ENCODE measurements at places on chromosomes 7 and 10. TPM values are rescaled to one million over a fixed set of nuclear protein-coding genes. Genes with fewer than 3 reads are reported as not detected.

DNA sequence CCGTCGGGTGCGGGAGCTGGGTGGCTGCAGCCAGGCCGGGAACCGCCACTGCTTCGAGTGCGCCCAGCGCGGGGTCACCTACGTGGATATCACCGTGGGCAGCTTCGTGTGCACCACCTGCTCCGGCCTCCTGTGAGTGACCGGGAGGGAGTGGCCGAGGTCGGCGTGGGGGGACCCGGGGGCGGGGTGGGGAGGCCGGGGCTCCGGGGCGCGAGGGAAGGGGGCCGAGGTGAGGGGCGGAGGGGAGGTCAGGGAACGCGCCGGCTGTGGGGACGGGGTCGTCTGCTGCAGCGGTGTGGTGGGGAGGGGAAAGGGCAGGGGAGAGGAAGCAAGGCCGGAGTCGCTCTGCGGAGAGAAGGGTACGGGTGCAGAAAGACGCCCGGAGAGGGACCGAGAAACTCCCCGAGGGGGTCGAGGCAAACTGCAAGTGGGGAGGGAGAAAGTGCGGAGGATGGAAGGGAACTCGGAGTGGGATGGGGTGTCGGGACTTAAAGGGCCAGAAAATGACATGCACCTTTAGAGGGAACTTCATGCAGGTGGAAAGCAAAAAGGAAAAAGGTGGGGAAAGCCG is 518 bp downstream of the AGFG2 start:
- DNase-seq = no peak

- no peak for DNase-seq
These were observed 3.1 kb downstream of the CSTF2T start for GRCh38 chr10:51696251-51696650.

Gene MMRN2
- 2.0 TPM for total RNA-seq

- DNase-seq = no peak
These were observed 480.3 kb downstream of the NXPH1 start for GRCh38 chr7:8913682-8914081.

DNA sequence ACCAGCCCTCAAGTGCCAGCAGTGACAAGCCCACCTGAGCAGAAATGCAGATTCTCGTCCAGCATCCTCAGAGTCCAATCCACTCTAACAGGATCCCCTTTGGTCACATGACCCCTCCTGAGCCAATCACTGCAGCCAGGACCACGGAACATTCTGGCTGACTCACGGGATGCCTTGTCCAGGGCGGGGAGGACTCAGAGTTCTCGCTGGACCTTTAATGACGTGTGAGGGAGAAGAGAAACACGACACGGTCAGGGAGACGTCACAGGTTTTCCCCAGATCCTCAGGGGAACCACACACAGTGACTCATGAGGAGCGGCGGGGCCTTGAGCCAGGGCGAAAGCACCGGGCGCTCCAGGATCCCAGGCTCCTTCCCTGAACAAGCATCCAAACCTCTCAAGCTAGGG is 155.7 kb downstream of the PTPRN2 start:
- DNase-seq = peak; percentile 42

GRCh38 chr10:19815036-19815730 is 1.0 kb upstream of the PLXDC2 start:
- no peak for DNase-seq

Gene TFAM
- 163 TPM for total RNA-seq

- no peak for DNase-seq
These were observed 590 bp upstream of the CRTAC1 start for GRCh38 chr10:98030991-98031431.

- no peak for DNase-seq
These were observed 4.9 kb upstream of the PTPRN2 start for GRCh38 chr7:158592541-158592940.

GRCh38 chr7:139362302-139362701 is 2.6 kb downstream of the LUC7L2 start:
- DNase-seq = no peak

- no peak for DNase-seq
These were observed 11.0 kb upstream of the PPIF start for GRCh38 chr10:79336276-79336675.

- peak; percentile 57 for DNase-seq
These were observed 53.1 kb downstream of the CUX1 start for GRCh38 chr7:101870361-101871062.

DNA sequence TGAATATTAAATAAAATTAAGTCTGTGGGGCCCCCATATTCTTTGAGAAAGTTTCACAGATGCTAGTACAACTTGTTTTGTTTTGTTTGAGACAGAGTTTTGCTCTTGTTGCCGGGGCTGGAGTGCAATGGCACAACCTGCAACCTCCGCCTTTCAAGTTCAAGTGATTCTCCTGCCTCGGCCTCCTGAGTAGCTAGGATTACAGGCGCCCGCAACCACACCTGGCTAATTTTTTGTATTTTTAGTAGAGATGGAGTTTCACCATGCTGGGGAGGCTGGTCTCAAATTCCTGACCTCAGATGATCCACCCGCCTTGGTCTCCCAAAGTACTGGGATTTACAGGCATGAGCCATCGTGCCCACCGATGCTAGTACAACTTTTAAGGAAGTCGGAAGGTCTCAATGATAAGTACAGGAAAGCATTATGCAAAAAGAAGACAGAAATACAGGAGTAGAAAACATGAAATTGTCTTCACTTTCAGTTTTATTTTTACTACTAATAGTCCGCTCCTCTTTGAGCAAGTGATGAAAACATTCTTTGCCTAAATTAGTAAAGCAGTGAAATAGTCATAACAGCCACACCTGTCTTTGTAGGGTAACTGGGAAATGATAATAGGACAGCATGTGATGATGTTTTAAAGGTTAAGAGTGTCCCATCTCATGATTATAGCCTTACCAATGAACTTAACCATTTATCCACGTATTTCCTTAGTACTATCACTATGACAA is 147.5 kb downstream of the SEMA3D start:
- no peak for DNase-seq

DNA sequence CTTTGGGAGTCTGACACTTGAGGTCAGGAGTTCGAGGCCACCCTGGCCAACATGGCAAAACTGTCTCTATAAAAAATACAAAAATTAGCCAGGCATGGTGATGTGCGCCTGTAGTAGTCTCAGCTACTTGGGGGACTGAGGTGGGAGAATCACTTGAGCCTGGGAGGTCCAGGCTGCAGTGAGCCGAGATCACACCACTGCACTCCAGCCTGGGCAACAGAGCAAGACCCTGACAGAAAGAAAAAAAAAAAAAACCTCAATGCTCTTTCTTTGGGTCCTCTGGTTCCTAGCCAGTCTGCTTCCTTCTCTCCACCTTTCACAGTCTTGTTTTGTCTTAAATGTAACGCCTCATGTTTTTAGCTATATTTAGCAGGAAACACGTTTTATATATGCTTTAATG is 9.4 kb downstream of the OGDH start:
- no peak for DNase-seq

GRCh38 chr10:72742092-72742491 is 50.1 kb downstream of the MCU start:
- DNase-seq = no peak

DNA sequence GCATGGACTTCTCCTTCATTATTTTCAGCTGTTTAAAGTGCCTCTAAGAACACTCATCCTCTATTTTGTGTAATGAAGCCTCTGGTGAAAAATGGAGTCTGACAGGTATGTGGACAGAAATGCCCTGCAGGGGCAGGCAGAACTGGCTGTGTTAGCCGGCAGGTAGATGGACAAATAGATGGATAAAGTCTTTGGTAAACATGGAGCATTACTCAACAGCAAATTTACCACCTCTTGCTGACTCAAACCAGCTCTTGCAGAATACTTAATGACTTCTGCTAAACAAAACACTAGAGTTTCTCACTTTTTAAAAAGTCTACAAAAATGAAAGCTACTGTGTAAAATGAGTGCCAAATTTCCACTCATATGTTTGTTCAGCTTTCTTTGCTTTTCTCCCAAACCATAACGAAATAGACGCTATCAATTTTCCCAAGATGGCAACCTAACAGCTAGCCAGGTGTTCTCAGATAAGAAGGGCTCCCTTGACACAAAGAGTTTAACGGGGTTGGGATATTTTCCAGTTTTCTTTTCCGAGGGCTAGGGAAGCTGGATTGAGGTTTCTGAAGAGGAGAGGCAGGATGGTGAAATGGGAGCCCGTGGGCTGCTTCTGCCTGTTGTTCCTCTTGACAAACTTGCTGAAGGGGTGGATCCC is 71.9 kb upstream of the HABP2 start:
- DNase-seq = no peak

Gene TACC2
- 0.22 TPM for total RNA-seq

DNA sequence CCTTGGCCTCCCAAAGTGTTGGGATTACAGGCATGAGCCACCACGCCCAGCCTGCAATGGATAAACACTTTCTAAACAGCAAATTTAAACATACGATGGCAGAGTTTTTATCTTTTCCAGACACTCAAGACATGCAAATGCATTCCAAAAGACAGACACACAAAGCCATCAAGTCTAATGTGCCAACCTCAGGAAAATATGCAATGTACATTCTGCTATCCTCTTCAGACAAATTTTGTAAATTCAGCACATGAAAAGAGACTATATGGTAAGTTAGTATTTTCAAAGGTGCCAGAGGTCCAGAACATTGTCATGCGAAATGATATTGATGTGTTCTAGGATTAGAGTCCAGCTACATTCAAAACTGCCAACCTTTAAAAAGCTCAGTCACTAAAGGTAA is 19.8 kb downstream of the HACD1 start:
- no peak for DNase-seq

GRCh38 chr7:43406961-43407360 is 175.9 kb upstream of the STK17A start:
- DNase-seq = no peak

GRCh38 chr10:6333973-6334372 is 131.2 kb downstream of the PFKFB3 start:
- DNase-seq = no peak

DNA sequence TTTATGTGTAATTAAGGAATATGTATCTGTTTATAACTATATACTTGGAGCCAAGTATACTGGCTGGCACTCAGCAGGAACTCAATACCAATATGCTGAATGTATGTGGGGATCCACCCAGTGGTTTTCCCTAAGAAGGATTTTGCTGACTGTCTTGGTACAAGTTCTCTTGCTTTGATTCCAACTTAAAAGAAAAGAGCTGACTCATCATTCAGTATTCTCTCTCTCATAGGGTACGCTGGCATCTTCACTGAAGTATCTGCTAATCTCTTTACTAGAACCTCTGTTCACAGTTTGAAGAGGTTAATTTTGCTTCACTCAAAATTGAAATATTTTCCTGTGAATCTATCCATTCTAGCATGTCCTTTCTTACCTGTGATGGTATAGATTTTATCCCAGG is 1044.8 kb downstream of the CNTNAP2 start:
- DNase-seq = no peak

Gene CPN1
- total RNA-seq = 0.09 TPM

DNA sequence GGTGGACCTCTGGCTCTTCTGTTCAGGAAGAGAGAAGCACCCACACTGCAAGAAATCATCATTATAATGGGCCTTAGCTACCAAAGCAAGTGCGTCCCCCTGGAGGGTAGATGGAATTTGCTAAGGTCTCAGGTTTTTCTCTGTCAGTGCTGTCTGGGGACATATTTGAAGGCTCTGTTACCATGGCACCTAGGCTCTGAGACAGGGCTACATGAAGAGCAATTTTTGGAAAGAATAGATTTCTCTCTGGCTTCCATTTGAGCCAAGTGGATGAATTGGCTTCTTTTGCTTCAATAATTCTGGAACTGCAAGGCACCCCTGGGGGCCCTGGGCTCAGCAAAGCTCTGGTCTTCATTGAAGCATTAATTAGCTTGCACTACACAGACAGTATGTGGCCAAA is 349.1 kb upstream of the GALNT17 start:
- no peak for DNase-seq

DNA sequence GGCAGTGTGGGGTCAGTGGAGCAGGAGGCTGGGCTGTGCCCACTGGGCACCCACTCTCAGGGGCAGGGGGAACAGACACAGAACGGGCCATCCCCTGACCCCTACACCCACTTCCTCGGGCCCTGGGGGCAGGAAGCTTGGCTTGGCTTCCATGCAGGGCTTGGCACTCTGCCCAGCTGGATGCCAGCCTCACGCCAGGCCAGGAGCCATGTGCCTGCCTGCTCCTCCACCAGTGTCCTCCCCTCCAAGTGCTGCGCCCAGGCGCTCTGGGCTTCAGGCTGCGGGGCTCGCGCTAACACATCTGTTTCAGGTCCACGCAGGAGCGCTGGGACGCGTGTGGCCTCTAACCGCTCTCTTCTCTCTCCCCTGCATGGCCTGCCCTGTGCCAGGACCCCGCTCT is 12.7 kb downstream of the LDB3 start:
- no peak for DNase-seq

Gene LRRN3
- total RNA-seq = 0.35 TPM

Gene TDRD1
- total RNA-seq = not detected

Gene LDB1
- 120 TPM for total RNA-seq

DNA sequence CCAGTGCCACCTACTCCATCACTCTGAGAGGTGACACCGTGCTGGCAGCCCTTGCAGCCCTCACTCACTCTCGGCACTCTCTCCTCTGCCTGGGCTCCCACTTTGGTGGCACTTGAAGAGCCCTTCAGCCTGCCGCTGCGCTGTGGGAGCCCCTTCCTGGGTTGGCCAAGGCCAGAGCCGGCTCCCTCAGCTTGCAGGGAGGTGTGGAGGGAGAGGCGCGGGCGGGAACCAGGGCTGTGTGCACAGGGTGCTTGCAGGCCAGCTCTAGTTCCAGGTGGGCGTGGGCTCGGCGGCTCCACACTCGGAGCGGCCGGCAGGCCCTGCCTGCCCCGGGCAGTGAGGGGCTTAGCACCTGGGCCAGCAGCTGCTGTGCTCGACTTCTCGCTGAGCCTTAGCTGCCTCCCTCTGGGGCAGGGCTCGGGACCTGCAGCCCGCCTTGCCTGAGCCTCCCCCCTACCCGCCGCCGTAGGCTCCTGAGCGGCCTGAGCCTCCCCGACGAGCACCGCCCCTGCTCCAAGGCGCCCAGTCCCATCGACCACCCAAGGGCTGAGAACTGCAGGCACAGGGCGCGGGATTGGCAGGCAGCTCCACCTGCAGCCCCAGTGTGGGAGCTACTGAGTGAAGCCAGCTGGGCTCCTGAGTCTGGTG is 48.7 kb upstream of the SLC35G1 start:
- no peak for DNase-seq

- DNase-seq = no peak
These were observed 67.4 kb downstream of the ZNF438 start for GRCh38 chr10:30963992-30964930.

Gene SEMA3A
- 1.4 TPM for total RNA-seq

DNA sequence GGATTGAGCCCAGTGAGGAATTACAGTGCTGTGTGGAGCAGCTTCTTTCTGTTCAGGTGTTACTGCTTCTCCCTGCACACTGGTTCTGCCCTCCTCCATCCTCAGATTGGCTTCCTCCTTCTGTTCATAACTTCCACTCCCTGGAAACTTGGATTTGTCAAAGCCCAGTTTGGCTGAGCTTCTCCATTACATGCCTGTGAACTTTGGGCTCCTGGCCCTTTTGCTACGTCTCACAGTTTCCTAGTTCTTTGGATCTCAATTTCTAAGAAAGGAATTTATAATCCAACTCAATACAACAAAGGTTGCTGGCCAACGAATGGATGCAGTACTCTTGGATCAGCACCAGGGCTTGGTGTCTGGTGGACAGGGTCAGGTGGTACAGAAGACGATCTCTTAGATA is 318.1 kb downstream of the RPS24 start:
- DNase-seq = no peak

Gene GPC2
- 5.1 TPM for total RNA-seq

Gene CALHM1
- total RNA-seq = not detected

- DNase-seq = peak; percentile 49
These were observed 928 bp upstream of the CSTF2T start for GRCh38 chr10:51700228-51700817.

Gene TRIL
- not detected for total RNA-seq

Measured in K562 (cell line).